ENCODE measurements at places on chromosomes 13 and 19.

DNA sequence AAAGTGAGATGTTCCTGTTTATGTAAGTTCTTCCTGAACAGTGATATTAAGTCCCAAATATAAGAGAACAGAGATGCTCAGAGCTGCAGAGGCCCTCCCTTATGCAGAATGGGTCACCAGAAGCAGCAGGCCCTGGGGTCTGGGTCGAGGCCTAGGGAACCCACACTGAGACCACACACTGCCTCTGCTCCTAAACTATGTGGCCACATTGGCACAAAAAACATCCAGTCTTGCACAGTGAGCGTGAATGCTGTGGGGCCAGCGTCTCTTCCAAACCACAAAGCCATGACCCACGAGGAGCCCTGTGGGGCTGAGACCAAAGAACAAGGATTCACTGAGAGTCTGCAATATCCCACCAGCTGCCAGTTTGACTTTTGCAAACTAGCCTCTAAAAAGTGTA is 23.6 kb downstream of the PROZ start:
- DNase-seq = no peak

GRCh38 chr13:66864627-66865026 is 365.5 kb downstream of the PCDH9 start:
- DNase-seq = no peak

- no peak for DNase-seq
Observed at GRCh38 chr13:44619651-44620050, 43.5 kb upstream of the TSC22D1 start.

GRCh38 chr19:33557720-33558119 is 36.1 kb upstream of the PEPD start:
- DNase-seq = no peak

GRCh38 chr13:62173958-62174357 is 758.3 kb upstream of the PCDH20 start:
- no peak for DNase-seq

GRCh38 chr13:96428911-96429310 is 339.0 kb downstream of the HS6ST3 start:
- no peak for DNase-seq

- DNase-seq = no peak
Observed at GRCh38 chr19:34499155-34499834, 17.7 kb downstream of the WTIP start.

DNA sequence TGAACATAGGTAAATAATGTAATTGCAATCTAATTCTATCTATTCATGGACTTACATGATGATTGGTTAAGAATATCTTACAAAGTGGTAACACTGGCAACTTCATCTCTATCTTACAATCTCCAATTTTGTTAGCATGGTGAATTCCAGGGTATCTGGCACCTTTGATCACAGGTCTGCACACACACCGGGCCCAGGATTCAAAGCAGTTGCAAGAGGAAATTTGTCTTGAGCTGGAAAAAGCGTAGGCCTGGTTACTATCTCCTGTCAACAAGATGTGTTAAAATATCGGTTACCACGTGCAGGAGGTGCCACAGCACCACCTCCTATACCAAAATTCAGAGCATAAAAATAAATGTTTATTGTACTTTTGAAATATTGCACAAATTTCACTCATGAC is 2428.4 kb downstream of the PCDH9 start:
- DNase-seq = no peak

GRCh38 chr13:81458170-81458569 is 1117.2 kb upstream of the SPRY2 start:
- DNase-seq = no peak

- DNase-seq = no peak
Observed at GRCh38 chr13:43042410-43042921, 19.1 kb downstream of the DNAJC15 start.

- no peak for DNase-seq
Observed at GRCh38 chr13:73401769-73402168, 343.0 kb downstream of the KLF5 start.

DNA sequence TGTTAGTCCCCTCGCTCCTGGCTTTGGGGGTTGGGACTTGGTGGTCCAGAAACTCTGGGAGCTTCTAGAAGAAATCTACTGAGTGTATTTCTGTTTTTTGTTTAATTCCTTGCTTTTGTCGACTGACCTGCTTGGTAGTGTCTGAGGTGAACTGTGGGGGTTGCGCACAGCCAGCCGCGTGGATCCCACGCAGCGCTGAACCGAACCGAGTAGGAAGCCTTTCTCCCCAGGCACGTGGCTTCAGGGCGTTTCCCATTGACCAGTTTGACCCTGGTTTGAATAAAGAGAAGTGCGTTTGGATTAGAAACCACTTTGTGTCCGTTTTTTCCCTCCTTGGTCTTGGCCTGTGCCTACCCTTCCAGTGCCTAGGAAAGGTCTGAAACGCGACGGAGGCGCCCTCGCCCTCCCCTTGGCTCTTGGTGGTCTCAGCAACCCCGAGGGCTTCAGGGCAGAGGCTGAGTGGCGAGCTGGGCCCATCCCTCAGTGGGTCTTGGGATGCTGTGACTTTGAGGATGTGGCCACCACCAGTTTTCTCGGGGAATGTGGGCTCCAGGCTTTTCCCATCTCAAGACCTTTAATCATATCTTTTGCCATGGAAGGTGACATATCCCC is 2.7 kb upstream of the RPS15 start:
- DNase-seq = no peak

GRCh38 chr13:109576331-109576813 is 210.0 kb downstream of the IRS2 start:
- DNase-seq = no peak

- no peak for DNase-seq
Observed at GRCh38 chr13:21075379-21076249, 14.2 kb upstream of the LATS2 start.

DNA sequence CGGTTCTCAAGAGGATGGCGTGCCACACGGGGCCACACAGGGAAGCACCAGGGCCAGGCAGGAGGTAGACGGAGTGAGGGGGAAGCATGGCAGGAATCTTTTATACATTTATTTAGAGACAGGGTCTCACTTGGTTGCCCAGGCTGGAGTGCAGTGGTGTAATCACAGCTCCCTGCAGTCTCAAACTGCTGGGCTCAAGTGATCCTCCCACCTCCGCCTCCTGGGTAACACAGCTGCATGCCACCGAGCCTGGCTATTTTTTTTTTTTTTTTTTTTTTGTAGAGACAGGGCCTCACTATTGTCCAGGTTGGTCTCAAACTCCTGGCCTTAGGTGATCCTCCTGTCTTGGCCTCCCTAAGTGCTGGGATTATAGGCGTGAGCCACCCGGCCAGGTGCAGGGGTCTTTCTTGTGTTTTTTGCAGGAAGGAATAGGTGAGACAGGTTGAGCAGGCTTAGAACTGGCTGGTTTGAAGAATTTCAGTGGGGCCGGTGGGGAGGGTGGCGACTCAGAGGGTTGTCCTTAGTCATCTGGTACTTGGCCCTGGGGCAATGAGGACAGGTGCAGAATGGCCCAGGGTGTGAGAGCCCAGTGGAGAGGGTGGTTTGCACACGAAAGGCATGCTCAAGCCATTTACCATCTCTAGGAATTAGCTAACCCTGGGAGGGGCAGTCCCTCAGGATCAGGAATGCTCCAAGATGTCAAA is 7.6 kb downstream of the SSC5D start:
- no peak for DNase-seq

DNA sequence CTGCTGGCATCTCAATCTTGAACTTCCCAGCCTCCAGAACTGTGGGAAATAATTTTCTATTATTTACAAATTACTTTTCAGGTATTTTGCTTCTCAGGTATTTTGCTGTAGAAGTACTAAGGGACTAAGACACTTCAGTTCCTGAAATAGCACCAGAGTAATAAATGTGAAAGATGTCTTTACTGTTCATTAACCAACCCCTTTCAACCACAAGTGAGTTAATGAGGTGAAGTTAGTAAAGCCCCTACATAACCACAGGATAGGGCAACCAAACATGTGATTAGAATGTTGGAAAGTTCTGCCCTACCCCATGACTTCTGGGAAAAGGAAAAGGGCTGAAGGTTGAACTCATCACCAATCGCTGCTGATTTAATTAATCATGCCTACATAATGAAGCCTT is 2.7 kb upstream of the ZNF345 start:
- DNase-seq = no peak

DNA sequence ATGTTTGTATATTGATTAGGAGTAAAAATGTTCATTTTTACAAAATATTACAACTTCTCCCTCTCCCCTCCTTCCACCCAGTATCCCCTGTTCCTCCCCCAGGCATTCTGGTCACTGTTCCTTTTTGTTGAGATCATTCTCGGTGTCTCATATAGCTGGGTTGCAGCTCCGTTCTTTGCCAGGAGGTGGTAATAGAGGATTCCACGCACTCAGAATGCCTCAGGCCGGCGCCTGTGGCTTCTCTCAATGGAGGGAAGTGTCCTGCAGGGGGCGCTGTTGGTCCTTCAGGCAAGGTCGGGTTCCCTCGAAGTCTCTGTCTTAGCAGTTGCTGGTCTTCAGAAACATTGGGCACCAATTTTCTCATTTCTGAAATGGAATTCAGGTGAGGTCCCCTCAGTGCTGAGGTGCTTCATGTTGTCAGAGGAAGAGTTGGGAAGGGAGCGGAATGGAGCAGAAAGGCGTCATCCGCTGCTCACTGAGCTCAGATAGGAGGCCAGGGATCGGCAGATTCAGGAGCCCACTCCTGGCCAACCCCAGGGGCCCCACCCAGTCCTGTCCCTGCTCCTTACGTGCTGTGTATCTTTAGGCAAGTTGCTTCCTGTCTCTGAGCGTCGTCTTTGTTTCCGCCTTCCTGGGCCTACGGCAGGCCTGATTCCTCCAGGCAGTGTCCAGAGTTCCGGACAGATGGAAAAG is 10.3 kb upstream of the GARIN5A start:
- DNase-seq = peak; percentile 26

DNA sequence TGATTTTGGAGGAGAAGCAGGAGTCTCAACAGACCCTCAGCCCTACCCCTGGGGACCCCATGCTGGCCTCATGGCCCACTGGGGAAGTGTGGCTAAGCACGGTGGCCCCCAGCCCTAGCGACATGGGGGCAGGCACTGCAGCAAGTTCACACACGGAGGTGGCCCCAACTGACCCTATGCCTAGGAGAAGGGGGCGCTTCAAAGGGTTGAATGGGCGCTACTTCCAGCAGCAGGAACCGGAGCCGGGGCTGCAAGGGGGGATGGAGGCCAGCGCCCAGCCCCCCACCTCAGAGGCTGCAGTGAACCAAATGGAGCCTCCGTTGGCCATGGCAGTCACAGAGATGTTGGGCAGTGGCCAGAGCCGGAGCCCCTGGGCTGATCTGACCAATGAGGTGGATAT is 14.9 kb downstream of the NCAN start:
- DNase-seq = no peak

DNA sequence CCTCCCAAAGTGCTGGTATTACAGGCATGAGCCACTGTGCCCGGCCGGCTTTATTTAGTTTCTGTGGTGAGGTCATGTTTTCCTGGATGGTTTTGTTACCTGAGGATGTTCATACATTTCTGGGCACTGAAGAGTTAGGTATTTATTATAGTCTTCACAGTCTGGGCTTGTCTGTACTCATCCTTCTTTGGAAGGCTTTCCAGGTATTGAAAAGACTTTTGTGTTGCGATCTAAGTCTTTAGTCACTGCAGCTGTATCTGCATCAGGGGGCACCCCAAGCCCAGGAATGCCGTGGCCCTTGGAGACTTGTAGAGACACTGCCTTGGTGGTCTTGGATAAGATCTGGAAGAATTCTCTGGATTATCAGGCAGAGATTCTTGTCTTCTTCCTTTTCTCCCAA is 12.8 kb downstream of the BLOC1S3 start:
- no peak for DNase-seq

GRCh38 chr19:8321986-8322637 is 816 bp downstream of the RPS28 start:
- no peak for DNase-seq

GRCh38 chr19:30719189-30719998 is 347.2 kb downstream of the ZNF536 start:
- DNase-seq = no peak

DNA sequence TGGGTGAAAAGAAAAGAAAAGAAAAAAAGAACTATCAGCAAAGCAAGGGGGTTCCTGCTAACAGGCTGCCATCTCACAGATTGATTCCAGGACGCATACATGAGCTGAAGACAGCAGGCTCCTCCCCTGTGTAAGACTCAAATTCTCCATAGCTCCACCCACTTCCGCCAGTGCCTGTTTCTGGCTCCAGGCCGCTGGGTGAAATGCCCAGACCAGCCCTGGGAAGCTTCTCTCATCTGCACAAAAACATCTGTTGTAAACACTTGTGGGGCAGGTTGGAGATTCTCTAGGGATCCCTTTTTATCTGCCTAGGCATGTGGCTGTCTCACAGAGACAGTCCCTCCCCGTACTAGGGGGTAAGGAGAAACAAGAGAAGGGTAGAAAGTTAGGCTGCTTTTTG is 1054.4 kb upstream of the SPRY2 start:
- DNase-seq = no peak

DNA sequence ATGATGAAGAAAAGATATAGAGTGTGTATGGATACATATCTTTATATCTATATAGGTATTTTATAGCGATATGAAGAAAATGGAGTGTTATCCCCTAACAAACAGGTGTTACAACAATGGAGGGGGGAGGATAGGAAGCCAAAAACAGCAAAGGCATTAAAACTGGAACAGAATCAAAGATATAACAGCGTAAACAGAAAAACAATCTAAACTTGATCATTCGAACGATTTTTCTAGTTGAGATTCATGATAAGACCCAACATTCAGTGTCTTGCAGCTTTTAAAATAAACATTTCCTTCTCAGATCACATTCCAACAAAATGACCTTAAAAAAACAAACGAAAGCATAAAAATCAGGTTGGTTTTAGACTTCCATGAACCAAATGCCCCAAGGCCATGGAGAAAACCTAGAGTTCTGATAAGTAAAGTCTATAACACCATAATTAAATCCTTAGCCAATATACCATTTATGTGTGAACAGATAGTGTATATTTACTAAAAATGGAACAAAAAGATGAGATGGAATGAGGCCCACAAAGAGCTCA is 55.7 kb downstream of the CAB39L start:
- DNase-seq = no peak

DNA sequence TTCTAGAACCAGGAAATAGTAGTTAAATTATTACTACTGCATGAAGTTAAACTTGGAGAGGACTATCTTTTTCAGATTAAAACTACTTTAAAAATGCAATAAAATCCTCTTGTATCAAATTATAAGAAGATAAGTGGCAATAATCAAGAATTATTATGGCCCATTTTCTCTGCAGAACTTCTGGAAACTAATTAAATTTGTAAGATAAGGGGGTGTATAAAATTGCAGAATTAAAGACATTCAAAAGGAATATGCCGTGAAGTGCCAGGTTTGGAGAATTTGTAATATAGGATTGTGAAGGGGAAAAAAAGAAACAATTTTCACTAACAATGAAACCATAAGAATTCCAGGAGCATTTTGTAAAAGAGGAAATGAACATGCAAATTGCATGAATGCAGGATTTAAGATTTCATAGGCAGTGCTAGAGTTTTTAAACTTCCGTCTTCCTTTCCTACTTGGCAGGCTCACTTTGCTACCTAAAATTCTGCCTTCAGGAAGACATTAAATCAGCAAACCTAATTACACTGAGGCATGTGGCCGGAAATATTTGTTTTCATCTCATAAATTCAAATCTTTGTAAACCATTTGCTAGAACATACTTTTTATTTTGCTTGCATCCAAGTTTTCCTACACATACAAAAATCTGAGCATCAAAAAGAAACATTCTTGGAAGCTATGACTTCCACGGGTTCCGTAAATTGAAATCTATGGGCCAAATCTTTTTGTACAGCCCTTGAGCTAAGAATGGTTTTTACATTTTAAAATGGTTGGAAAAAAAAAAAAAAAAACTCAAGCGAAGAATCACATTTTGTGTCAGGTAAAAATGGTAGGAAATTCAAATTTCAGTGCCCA is 166.9 kb downstream of the DCLK1 start:
- no peak for DNase-seq

- no peak for DNase-seq
Observed at GRCh38 chr19:4337906-4338440, 654 bp downstream of the STAP2 start.

GRCh38 chr13:90706631-90707030 is 640.9 kb upstream of the MIR17HG start:
- no peak for DNase-seq
